ENCODE measurements at places on chromosomes 1 and 21. TPM values are rescaled to one million over a fixed set of nuclear protein-coding genes. Genes with fewer than 3 reads are reported as not detected.

Gene GIPC2
- total RNA-seq, result not detected

Gene RPL11
- total RNA-seq, result 1,441 TPM

Gene PGLYRP4
- not detected for total RNA-seq

Gene ARHGEF16
- total RNA-seq, result 60.7 TPM

Gene EDN2
- total RNA-seq, result not detected

Gene NSL1
- 37.3 TPM for total RNA-seq

Gene CD48
- total RNA-seq, result not detected

Gene ANKRD34A
- total RNA-seq, result 0.29 TPM

Gene SMCP
- not detected for total RNA-seq

GRCh38 chr1:115192200-115192767, 103.0 kb upstream of the TSPAN2 start:
- DNase-seq, result no peak

- no peak for DNase-seq
Observed at GRCh38 chr1:115648717-115649691, 7.2 kb downstream of the VANGL1 start.

GRCh38 chr1:237146241-237146640, 104.3 kb downstream of the RYR2 start:
- no peak for DNase-seq

- peak; percentile 52 for DNase-seq
Observed at GRCh38 chr21:22490049-22490448, 1491.8 kb downstream of the NCAM2 start.

DNA sequence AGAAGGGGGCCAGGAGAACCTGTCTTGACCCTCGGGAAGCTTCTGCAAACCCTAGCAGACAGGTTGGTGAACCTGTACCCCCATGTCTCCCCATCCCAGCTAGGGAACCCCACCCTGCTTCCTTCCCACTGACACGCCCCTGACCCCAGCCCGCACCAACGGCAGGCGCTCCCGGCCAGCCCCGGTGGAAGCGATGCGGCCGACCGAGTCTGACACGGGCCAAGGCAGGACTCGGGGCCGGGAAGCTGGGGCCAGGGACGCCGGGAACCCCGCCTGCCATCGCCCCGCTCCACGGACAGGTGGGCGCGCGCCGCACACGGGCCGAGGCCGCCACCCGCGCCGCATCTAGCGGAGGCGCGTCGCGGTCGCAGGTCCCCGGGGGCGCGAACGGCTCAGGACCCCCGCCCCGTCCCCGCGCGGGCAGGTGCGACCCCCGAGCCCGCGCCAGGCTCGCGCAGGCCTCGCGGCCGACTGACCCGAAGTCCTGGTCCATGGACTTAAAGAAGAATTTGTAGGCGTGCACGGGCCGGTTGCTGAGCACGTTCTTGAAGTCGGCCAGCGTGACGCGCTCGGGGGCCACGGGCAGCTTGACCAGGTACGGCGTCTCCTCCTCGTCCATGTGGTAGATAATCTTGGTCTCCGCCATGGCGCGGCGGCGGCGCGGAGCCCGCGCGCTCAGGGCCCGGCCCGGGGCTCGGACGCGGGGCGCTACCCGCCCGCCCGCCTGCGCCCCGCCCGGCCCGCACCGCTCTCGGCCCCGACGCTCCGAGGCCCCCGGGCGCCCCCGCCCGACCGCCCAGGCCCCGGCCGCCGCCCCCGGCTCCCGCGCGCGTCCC, 580 bp downstream of the DVL1 start:
- DNase-seq, result no peak

GRCh38 chr1:180387413-180387812, 115.0 kb downstream of the ACBD6 start:
- no peak for DNase-seq

- DNase-seq, result no peak
Observed at GRCh38 chr1:82125119-82125518, 324.4 kb downstream of the ADGRL2 start.

- no peak for DNase-seq
Observed at GRCh38 chr1:72606216-72606810, 324.0 kb upstream of the NEGR1 start.

- no peak for DNase-seq
Observed at GRCh38 chr1:245437369-245438062, 282.7 kb downstream of the KIF26B start.

- no peak for DNase-seq
Observed at GRCh38 chr1:59013928-59014279, 230.1 kb upstream of the JUN start.

DNA sequence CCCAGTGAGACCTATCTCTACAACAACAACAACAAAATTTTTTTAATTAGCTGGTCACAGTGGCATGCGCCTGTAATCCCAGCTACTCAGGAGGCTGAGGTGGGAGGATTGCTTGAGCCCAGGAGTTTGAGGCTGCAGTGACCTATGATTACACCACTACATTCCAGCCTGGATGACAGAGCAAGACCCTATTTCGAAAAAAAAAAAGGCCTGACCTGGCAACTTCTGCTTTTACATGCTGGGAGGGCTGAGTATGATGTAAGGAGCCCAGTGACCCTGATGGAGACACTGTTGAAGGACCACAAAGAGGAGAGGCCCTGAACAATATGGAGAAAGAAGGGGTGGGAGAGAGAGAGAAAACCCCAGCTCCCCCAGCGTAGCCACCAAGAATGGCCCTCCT, 9.2 kb upstream of the VPS26C start:
- DNase-seq, result no peak

- DNase-seq, result no peak
Observed at GRCh38 chr1:40679165-40679953, 12.1 kb upstream of the NFYC start.

DNA sequence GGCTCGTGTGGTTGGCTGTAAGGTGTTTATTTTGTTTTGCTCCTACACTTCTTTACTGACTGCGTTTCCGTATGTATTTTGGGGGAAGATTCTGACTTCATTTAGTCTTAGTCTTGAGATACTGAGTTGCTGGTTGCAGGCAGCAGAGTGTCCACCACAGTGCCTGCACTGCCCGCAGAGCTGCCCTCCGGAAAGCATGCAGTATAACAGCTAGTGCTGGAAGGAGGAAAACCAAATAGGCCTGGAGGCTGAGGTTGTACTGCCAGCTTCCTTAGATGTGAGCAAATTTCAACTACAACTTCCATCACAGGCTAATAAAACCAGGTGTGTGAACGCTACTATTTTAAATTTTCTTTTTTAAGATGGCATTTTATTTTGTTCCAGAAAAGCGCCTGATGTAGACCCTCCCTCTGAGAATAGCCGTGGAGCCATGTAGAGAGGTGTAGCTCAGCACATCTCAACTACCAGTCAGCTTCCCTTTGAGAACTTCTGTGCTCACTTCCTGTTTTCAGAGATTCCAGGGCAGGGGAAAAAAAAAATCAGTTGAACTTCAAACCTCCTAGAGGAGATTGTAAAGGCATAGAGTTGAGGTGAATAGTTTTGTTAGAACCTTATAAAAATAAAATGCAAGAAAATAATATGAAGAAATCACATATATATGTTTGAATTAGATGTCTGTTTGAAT, 17.6 kb downstream of the LMO4 start:
- DNase-seq, result no peak

DNA sequence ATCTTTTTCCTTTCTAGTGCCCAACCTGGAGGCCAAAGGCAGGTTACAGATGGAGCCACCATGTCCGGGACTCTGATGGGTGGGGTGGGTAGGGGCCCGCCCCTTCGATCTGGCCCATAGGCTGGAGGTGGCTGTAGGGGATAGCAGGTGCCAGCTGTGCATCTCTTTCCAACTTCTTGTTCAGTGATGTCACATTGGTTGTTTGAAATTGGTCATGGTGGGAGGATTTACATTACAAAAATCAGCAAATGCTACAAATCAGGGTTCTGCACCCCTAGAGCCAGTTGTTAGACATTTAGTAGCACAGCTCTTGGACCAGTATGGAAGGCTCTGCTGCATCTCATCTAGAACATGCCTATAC, 22.4 kb upstream of the POU3F1 start:
- no peak for DNase-seq
